Astrocyte of the cerebellum (primary cell): ENCODE measurements at places on chromosomes 5 and 9.

DNA sequence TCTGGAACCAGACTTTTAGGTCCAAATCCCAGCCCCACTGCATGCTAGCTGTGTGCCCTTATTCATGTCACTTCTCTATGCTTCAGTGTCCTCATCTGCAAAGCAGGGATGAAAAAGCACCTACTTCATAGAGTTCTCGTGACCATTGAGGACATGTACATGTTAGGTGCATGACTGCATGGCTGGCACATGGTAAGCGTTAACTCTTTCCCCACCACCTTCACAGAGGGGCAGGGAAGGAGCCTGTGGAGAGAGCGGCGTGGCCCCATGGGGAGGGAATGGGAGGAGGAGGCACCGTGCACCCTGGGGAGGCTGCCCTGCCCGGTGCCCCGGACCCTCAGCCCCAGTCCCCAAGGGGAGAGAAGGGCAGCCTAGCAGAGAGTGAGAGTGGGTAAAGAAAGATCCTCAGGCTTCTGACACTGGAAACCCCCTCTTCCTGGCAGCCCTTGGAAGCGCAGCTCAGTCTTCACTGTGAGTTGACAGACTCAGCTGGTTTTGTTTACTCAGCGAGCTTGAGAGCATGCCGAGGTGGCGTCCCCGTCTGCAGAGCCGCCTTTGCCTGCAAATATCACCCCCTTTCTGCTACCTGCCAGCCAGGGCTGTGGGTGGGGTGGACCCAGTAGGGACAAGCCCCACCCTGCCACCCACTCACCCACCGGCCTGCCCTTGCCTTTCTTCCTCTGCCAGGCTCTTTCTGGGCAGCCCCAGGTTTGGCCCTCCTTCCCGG, 10.6 kb upstream of the ANGPTL2 start:
- no peak for DNase-seq

GRCh38 chr9:136081826-136082495, 13.1 kb downstream of the NACC2 start:
- DNase-seq, result no peak

GRCh38 chr5:32805971-32806638, 95.0 kb downstream of the NPR3 start:
- peak; percentile 23 for DNase-seq

DNA sequence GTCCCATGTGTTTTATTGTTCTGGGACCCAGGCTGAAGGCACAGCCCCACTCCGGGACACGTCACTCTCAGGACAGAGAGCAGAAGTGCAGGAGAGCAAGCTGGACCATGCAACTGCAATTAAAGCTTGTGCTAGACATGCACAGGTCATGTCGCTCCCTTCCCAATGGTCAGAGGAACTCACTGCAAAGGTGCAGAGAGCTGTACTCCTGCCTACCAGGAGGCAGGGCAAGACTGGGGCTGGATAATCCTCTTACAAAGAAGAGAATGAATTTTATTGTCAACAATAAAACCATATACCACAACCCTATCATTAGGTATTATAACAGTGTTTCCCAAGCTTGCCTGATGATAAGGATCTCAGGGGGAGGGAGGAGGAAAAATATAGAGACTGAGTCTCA, 74.0 kb upstream of the NEK6 start:
- DNase-seq, result no peak

- no peak for DNase-seq
These were observed 9.4 kb downstream of the GABRA1 start for GRCh38 chr5:161857358-161857757.
